ENCODE measurements at places on chromosomes 4 and X.

DNA sequence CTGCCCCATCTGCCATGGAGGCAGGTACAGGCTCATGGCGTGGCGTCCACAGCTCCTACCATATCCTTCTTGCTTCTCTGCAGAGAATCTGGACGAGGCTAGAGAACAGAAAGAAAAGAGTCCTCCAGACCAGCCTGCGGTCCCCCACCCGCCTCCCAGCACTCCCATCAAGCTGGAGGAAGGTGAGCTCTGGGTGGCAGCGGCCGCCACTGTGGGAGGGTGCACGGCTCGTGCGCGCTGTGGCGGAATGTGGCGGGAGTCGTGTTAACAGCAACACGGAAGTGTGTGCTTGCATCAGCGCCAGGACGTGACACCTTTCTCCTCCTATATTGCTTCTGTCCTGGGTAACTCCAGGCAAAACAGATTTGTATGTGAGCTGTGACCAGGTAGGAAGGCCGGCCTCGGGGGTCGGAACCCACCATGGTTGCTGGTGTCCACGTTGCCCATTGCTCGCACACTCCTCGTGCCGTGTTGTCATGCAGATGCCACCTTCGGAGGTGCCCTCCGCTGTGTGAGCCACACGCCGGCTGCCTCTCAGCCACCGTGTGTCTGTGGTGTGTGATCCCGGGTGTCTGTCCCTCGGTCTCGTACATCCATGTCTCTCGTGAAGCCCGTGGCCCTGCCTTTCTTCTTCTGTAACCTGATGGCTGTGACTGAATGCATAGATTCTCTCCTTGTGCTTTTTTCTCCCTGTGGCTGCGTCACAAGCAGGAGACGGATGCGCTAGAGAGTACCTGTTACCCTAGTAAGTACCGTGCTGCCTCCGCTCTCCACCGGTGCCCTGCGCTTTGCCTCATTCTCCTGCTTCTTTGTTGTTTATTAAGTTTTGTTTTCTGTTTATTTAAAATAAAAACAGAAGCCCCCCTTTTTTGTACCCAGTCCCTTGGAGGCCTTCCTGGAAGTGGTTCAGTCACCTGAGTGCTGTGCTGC lies 37.0 kb downstream of the NOP14 start:
- no peak for DNase-seq

- no peak for DNase-seq
Measured at GRCh38 chr4:98802770-98803198, 126.1 kb downstream of the EIF4E start.

- DNase-seq = no peak
Measured at GRCh38 chrX:22300130-22300529, 27.4 kb downstream of the CBLL2 start.

DNA sequence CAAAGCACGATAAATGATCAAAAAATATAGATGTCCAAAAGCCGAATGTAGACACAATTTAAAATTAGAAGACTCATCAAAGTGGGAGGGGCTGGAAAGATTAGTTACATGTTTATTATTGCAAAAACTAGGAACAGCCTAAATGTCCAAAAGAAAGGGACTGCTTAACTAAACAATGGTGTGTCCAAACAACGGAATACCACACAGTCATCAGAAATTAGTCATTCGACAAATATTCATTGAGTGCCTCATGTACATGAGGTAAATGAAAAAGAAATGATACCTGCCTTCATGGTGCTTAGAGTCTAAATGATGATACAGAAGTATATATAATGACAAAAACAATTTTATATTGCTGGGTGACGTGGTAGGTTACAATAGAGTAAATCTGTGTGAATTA lies 139.7 kb downstream of the MAML3 start:
- DNase-seq = no peak
